Daoy (cell line): ENCODE measurements at places on chromosomes 2 and 18. TPM values are rescaled to one million over a fixed set of nuclear protein-coding genes. Genes with fewer than 3 reads are reported as not detected.

DNA sequence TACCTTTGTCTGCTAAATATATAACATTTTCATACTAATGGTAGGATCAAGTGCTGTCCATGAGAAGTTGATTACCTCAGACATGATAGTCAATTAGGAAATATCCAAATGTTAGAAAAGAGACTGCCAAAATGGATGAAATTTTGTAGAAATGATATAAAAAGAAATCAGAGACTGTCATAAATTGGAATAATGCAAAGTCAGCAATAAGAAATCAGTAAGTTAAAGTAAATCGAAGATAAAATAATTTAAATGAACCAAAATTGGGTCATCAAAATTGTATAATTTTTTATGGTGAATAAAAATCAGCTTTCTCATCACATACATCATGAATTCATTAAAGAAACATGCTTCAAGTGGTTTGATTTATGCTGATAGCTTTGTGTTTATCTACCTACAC lies 165.3 kb upstream of the CDH2 start:
- no peak for DNase-seq

DNA sequence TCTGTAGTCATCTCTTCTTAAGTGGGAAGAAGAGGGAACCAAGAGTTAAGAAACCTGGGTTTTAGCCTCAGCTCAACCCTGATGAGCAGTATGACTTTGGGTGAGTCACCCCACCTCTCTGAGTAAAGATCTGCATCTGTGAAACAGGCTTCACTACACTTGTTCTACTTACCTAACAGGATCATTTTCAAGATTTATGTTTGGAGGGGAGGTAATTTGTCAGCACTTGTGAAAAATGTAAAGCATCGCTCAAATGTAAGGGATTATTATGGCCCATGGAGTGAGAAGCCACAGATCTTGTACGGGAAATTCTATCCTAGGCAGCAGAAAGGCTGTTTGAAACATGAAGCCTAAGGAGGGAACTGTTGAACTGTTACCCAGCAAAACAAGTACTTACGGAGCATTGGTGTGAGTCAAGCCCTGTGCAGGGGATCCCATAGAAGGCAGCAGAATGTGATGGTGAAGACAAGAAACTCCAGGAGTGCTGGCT lies 160.6 kb downstream of the PRKCE start:
- peak; percentile 82 for DNase-seq

DNA sequence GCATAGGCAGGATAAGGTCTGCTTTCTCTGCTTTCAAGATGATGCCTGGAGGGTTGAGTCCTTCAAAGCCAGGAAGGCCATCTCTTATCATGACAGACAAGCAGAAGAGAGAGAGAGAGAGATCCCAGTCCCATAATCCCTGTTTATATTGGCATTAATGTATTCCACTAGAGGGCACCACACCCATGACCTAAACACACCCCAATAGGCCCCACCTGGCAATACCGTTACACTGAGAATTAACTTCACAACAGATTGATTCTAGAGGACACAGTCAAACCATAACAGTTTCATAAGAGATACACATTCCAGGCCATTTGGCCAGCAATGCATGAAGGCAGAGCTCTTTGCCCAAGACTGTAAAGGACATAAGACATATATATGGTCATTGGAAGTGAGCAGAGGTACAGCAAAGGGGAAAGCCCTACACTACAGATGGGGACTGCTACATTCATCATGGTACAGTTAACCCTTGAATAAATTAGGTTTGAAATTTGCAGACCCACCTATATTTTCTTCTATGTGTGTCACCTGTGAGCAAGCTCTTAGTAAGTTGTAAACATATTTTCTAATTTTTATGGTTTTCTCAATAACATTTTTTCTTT lies 1516.1 kb downstream of the RPIA start:
- peak; percentile 31 for DNase-seq

GRCh38 chr2:239299218-239299939 lies 101.4 kb downstream of the HDAC4 start:
- DNase-seq: no peak

- no peak for DNase-seq
Measured at GRCh38 chr2:138782383-138782782, 2.2 kb upstream of the NXPH2 start.

SLC11A1 gene
- total RNA-seq: not detected in 2 replicates

EPHA4 gene
- 5.1 and 7.5 TPM in 2 replicates for total RNA-seq

ERFE gene
- total RNA-seq: 3.6 and 6.8 TPM in 2 replicates

GRCh38 chr2:168118733-168119514 lies 128.5 kb downstream of the STK39 start:
- peak; percentile 33 for DNase-seq

- no peak for DNase-seq
Measured at GRCh38 chr2:163658556-163658955, 77.3 kb downstream of the FIGN start.

C2orf15 gene
- 0.11 TPM in 1 of 2 replicates, not detected in the other for total RNA-seq

- DNase-seq: no peak
Measured at GRCh38 chr2:232147440-232148077, 186.0 kb downstream of the DIS3L2 start.
